Activated CD8-positive, alpha-beta memory T cell treated with anti-CD3 and anti-CD28 coated beads for 36 hours (primary cell): ENCODE measurements at places on chromosomes 1 and 21. TPM values are rescaled to one million over a fixed set of nuclear protein-coding genes. Genes with fewer than 3 reads are reported as not detected.

HPDL gene
- 55.2 TPM for total RNA-seq

PGBD5 gene
- total RNA-seq, result not detected

GRHL3 gene
- total RNA-seq, result not detected

NOS1AP gene
- 0.04 TPM for total RNA-seq

TRIM46 gene
- total RNA-seq, result 7.8 TPM

VANGL2 gene
- 0.06 TPM for total RNA-seq

AGT gene
- not detected for total RNA-seq

HCRTR1 gene
- total RNA-seq, result not detected

TMCO2 gene
- total RNA-seq, result not detected

AIM2 gene
- 64.8 TPM for total RNA-seq

FAM72B gene
- 19.2 TPM for total RNA-seq
